ENCODE measurements at places on chromosomes 6 and 20.

GRCh38 chr6:126376682-126377081 is 36.8 kb downstream of the CENPW start:
- DNase-seq: no peak

DNA sequence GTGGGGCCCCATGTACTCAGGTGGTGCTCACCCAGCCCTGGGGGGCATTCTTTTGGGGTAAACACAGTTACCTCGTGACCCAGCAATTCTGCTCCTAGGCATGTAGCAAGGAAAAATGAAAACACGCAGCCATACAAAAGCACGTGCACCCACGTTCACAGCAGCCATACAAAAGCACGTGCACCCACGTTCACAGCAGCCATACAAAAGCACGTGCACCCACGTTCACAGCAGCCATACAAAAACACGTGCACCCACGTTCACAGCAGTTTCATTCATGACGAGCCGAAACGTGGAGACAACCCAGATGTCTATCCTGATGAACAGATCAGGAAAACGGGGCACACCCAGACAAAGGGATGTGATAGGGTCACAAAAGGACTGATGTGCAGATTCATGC is 57.1 kb downstream of the YTHDF1 start:
- no peak for DNase-seq

GRCh38 chr6:25173246-25173645 is 105.9 kb upstream of the CARMIL1 start:
- no peak for DNase-seq

- DNase-seq: no peak
Measured at GRCh38 chr6:2706558-2706957, 44.2 kb downstream of the MYLK4 start.

DNA sequence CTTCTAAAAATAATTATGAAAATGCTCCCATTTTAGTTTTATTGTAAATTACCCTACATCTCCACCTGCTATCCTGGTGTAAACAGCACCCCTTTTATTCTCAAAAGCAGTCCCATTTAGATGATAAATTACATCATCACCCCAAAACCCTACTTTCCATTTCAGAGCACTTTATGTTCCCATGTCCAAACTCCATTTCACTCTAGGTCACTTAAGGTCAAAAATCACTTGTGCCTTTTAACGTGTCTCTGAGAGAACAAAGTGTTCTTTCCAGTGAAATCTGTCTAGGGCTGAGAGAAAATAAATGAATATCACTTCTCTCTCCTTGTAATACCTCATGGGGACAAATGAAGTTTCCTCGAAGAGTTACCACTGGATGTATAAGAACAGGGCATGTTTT is 157.3 kb downstream of the INSM1 start:
- no peak for DNase-seq

- DNase-seq: no peak
Measured at GRCh38 chr20:4476903-4477500, 244.7 kb upstream of the PRND start.

GRCh38 chr6:81906709-81907204 is 154.3 kb upstream of the TENT5A start:
- no peak for DNase-seq

GRCh38 chr20:19944772-19945459 is 72.2 kb upstream of the NAA20 start:
- DNase-seq: peak; percentile 37

DNA sequence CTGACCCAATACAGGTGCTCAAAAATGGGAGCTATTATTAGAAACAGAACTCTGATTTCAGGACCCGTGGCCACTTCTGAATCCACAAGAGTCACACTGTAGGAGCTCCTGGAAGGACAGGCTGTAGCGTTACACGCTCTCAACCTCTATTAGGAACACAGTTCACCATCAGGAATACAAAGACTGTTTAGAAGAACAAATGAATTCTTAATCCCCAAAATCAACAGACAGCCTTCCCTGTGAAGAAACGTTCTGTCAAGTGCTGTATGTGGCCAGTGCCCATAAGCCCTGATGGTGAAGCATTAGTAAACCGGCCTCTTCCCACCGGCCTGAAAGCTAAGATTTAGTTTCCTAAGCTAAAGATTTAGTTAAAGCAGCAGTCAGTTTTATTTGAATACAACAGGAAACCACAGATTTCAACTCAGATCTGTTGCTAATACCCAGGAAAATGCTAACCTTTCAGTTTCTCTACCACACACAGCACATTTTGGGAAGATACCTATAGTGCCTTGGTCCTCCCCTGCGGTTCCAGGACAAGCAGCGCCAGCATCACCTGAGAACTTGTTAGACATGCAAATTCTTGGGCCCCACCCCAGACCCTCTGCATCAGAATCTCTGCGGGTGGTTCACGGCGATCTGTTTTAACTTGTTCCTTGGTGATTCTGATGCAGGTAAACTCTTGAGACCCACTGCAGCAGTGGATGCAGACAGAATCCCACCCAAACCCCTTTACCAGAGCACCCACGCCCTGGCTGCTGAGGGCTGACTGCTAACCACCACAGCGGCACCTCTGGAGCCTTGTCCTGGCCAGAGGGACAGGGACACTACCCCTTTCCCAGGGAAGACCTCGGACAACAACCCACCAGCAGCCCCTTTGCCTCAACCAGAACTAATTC is 33.4 kb downstream of the MTRES1 start:
- no peak for DNase-seq

DNA sequence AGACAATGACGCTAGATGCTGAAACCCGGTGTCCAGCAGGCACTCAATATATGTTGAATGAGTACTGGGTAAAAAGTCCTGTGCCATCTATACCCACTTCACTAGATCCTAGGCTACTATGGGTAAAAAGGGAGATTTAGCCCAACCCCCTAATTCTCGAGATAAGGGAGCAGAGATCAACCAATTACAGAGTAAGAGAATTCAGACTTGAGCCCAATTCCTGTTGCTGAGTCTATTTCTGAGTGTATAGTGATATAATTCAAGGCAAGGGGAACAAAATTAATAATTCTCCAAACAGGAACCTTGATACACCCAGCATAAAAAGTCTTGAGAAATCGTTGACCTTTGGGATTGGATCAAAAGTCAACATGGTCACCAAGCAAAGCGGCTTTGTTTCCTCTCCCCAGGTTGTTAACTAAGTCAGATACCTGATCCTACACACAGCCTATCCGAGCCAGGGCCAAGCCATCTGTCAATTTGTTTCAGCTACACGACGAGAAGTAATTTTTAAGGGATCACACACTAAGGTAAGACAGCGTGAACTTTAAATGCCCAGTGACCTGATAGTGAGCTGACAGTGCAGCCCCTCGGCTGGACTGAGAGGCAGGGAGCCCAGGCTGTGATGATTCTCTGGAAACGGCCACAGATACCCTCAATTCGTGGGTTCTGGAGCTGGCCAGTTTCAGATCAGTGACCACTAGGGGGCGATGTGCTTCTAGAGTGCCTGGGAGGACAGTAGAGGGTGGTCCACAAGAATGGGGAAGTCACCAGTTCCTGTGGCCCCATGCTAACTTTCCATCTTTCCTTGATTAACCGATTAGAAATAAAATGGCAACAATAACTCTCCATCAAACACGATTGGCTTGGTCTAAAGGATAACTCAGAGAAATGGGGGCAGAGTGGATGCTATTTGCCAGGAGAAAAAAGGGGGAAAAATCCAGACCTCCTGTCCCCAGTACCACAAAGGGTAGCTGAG is 46.2 kb downstream of the SLC22A23 start:
- peak; percentile 35 for DNase-seq

DNA sequence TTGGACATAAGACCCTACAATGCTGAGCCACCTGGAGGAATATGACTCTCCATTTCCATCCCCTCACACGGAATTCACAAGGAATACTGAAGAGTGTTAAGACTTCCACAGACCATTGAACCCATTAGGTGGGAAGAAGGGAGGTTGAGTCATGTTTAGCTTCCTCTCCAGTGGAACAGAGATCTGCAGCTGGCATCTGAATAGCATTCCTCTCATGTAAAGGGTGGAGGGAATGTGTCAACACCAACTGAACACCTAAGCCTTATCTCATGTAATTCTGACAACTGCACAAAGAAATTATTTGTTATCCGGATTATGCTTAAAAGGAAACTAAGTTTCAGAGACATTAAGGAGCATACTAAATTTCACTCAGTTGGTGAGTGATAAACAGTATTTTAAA is 705.9 kb downstream of the MAFB start:
- DNase-seq: no peak

DNA sequence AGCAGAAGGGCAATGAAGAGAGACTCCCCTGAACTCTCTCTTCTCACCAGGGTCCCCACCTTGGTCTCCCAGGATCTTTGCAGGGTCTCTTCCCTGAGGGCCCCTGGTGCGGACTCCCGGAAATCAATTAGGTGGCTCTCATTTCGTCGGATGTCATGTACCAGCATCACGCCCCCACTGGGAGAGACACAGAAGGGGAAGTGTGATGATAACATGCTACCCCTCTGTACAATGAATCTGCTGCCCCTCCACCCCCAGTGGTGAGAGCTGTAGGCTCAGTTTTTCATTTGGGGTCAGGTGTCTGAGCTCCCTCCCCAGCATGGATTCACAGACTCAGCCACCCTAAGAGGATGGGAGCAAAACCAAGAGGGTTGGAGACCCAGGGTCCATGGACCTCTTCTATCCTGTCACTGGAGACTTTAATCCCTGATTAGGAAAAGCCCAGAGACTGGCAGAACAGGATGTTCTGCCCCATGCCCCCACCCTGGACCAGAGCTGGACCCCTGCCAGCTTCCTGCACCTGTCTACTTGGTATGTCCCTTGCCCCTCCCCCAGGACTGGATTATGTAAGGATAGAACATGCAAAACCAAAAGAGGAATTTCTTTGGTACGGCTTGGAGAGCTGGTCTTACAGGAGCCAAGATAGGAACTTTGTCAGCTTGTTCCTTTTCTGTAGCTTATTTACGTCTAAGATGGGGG is 11.1 kb downstream of the GGT7 start:
- DNase-seq: no peak

GRCh38 chr6:142702501-142703460 is 242.2 kb downstream of the HIVEP2 start:
- no peak for DNase-seq

DNA sequence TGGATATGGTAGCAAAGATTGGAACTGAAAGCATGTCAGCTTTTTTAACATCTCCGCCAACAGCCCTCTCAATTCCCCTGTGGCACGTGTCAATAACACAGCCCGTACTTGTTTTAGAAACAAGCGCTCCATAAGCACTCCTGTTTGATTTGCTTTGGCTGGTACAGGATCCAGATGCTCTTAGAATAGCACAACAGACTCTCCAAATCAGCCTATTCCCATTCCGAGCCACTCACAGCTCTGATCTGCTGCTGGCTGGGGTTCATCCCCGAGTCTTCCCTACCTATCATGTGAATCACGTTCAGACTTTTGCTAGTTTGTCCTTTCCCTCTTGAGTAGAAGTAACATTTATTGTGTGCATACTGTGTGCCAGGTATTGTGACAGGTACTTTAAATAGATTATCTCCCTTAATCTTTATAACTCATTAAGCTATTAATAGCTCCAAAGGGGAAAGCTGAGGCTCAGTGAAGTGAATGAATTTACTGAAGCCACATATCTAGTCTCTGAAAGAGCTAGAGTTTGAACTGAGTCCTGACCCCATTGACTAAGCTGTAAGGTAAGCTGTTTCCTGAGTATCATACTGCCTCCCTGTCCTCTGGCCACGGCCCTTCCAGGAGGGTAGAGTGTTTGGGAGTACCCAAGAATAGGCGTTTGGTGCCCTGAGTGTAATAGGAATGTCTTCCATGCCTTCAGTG is 46.7 kb downstream of the RALY start:
- no peak for DNase-seq

DNA sequence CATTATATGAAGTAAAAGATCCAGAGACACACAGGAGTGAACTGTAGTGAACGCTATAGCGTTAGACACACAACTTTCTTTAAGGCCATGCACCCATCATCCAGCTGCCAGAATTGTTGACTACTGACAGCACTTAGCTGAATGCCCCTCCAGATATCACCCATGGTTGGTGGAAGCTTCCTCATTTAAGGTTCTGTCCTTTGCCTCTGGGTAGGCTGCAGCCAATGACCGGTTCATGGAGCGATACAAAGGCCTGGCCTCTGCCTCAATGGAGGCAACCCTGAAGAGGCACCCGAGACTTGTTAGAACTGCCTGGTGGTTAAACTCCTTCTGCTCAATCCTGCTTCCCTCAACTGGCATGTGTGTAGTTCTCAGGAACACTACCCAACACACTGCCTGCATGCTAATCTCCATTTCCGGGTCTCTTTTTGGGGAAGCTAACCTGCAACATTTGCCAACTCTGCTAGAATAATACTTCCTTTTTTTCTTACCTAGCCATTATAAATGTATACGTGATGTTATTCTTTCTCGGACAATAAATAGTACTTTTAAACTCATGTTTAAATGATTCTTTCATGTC is 49.8 kb upstream of the THEMIS start:
- no peak for DNase-seq

DNA sequence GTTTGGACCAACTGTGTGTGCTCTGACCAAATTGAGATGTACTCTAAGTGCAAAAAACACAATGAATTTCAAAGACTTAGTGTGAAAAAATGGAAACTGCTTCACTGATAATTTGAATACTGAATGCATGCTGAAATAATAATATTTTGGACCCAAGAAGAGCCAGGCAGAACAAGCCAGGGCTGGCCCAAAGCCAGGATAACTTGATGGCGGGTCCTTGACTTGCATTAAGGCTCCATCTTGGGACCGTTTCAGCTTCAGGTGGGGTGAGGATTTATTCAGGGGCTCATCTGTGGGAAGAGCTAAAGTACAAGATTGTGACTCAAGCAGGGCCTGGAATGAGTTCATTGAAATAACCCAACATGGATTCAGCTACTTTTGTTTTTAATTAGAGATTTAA is 921.9 kb downstream of the QKI start:
- no peak for DNase-seq

DNA sequence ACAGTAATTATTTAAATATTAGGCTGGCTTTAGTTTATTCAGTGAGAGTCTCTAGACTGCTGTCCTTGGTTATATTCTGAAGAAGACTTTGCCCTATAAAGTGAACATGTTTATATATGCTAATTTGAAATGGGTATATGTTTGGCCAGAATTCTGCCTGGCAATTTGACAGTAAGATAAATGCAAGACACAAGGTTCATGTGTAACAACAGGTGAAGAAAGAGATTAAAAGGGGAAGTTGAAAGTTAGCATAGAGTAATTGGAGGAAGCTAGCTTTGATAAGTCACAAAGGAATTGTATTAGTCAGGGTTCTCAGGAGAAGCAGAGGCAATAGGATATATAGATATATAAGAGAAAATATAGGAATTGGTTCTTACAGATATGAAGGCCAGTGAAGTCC is 191.4 kb downstream of the CENPW start:
- DNase-seq: no peak

DNA sequence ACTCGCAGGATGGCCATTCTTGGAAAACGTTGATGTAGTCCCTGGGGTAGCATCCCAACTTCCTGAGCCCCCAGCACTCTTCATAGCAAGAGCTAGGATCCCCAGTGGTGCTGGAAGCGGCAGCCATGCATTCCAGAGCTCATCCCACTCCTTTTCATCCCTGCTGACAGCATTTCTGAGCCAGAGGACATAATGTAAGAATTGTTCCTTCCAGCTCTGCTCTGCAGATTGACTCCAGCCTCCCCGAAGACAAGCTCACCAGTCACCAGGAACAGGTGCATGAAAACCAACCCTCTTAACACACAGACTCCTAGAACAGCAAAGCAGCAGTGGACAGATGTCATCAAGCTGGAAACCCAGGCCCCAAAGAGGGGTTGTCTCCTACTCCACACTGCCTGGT is 3.8 kb downstream of the SLC13A3 start:
- DNase-seq: no peak
